Right atrium auricular region (tissue), 2 donors: ENCODE measurements at places on chromosomes 7 and 10.
A peak's percentile ranks its signal among the peaks of the same experiment; 100 is the strongest.

DNA sequence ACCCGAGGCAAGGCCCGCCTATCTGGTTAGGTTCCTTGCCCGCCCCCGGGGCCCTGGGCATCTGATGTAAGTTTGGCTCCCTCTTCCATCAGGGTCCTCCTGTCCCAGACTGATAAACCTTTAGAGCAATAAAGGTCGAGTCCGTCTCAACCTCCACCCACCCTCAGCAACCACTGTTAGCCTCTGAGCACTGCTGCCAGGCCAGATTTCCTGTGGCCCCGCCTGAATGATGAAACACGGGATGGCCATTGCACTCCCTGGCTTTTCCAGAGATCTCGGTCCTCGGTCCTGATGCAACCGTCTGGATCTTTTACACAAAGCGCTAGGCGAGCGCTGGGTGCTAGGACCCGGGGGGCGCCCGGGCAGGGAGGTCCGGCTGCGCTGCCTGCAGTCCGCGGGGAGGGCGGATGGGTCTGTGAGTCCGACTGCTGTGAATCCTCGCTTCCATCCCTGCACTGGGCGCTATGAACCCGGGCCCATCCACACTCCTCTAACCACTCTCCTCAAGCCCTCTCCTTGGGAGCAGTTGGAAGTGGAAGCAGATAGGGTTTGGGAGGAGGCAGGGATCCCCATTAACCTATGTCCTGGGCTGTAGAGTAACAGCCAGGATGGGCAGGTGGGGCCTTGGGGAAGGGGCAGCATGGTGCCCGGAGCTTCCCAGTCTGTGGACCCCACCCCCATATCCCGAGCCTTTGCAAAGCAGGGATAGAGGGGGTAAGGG is 875 bp upstream of the DDIT4 start:
- peak; percentile 98 for DNase-seq

DNA sequence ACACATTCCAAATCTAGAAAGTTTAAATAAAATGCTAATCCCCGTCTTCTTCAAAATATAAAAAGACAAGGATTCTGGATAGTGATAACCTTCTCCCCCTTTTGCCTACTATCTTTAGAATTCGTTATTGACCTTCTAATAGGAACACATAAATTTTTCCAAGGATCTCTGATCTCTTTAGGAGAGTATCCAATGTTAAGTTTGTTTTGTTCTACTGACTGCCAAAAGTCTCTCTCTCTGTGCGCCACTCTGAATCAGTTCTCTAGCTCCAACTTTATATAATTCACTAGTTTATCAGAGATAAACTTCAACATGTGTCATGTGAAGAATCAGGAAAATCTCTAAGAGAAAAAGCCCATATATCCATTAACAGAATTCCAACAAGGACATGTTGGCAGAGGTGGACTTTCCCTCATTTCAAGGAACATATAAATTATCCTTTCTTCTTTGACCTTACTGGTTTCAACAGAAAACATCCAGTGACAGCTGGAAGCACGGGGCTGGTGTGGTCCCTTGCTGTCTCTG is 615.6 kb downstream of the KCNMA1 start:
- no peak for DNase-seq

DNA sequence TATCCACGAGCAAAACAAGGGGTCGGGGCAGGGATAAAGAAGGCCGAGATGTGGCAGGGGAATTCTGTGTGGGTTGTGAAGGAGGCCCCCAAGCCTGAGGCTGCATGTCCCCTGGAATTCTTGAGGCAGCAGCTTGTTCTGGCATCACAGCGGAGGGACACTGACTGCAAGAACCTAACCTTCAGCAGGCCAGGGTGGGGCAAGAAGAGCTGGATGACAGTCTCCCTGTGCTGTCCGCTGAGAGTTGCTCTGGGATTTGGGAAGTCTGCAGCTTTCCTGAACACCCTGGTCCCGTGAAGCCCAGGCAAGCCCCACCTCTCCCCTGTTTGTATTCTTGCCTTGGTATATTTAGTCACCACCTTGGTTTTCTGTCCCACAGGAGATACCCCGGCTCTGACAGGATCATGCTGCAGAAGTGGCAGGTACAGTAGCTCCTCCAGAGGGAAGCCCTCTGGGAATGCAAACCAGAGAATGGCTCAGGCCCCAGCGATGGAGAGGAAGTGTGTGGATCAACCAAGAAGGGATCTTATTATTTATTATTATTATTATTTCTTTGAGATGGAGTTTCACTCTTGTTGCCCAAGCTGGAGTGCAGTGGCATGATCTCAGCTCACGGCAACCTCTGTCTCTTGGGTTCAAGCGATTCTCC is 1.9 kb upstream of the LRRC18 start:
- DNase-seq, result peak; percentile 42

DNA sequence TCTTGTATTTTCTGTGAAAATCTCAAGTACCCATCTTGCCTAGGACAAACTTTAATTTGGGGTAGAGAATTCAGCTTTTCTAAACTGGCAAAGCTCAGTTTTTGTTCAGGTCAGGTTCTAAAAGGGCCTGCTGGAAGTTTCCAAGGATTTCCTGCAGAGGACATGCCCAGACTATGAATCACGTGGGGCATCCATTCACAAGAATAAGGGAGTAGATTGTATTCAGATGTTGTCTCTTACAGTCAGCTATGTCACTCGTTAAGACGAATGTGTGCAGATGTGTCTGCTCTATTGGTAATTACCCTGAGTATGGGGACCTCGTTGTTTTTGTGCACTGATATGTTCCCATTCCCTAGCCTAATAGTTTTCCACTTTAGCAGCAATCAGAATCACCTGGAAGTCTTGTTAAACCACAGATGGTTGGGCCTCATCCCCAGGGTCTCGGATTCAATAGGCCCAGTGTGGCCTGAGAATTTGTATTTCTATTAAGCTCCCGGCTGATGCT is 81.0 kb upstream of the ITPRID1 start:
- no peak for DNase-seq

DNA sequence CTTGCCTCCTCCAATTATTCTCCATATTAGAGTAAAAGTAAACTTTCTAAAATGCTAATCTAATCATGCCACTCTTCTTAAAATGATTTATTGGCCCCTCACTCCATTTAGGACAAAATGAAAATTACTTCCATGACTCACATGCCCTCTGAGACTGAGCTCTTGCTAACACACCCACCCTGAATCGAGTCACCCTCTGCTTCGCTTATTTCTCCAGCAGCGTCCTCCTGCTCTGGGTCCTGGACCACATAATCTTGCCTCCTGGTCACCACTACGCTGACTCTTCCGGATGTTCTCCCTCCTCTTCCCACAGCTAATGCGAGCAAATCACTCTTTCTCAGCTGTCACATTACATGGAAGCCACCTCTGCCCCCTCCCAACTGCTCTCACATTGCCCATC is 384.0 kb upstream of the FZD8 start:
- DNase-seq, result no peak

- DNase-seq, result no peak
Observed at GRCh38 chr7:18087026-18087686, 59.5 kb upstream of the PRPS1L1 start.

GRCh38 chr7:137944168-137944567 is 57.7 kb downstream of the CREB3L2 start:
- DNase-seq, result no peak

- DNase-seq, result no peak
Observed at GRCh38 chr10:124380256-124380995, 38.3 kb downstream of the OAT start.

- DNase-seq, result no peak
Observed at GRCh38 chr7:1735262-1735661, 65.2 kb downstream of the ELFN1 start.

GRCh38 chr7:118476036-118476435 is 251.5 kb downstream of the ANKRD7 start:
- DNase-seq, result no peak

DNA sequence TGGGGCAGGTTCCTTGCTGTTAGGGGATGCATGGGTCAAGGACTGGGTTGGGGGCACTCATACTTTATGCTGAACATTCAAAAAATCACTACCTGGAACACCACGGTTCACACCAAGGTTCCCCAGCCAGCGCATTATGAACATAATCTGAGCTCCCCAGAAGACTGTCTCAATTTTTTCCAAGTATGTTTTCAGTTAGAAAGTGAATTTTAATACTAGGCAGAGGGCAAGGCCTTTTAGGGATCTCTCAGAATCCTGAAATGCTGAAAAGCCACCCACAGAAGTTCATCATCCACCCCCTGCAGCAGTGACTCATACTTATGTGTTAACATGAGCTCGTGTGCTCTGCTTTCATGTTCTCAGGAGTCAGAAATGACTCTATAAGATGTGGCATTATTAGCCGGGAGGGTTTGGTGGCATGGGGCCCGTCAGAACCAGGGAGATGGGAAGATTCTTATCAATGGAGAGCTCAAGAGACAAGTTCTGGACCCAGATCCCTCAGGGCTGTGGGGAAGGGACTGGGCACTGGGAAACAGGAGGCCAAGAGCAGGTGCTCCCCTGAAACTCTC is 185.2 kb upstream of the ITGB1 start:
- no peak for DNase-seq

- no peak for DNase-seq
Observed at GRCh38 chr7:156842740-156843140, 50.2 kb downstream of the LMBR1 start.

DNA sequence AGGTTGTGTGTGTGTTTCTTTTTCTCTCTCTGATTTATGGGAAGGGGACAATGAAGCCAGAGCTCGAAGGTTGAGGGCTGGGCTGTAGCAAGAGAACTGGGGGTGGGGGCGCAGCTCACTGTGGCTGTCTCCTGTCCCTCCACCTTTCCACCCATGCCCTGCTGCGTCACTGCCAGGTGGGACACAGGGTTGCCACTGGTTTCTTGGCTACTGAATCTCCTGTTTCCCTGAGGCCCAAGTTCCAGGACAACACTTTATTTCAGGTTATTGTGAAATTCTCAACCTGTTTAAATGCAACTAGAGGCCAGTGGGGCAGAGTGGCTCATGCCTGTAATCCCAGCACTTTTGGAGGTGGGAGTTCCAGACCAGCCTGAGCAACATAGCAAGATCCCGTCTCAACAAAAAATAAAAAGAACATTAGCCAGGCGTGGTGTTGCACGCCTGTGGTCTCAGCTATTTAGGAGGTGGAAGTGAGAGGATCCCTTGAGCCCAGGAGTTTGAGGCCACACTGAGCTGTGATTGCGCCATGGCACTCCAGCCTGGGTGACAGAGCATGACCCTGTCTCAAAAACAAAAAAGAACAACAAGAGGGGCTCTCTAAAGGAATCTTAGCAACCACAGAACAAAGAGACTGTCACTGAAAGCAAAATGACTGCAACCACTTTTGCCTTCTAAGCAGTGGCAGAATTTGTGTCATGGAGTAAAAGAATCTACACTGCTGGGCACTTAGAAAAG is 22.6 kb downstream of the TBATA start:
- no peak for DNase-seq

GRCh38 chr7:98520356-98520951 is 96.6 kb upstream of the NPTX2 start:
- no peak for DNase-seq

- DNase-seq, result no peak
Observed at GRCh38 chr7:112790586-112791003, 402 bp upstream of the TMEM168 start.

GRCh38 chr7:2862831-2863361 is 18.8 kb upstream of the GNA12 start:
- DNase-seq, result no peak

GRCh38 chr7:47715631-47716068 is 133.7 kb upstream of the TNS3 start:
- no peak for DNase-seq

GRCh38 chr10:4813023-4813422 is 13.0 kb upstream of the AKR1E2 start:
- no peak for DNase-seq

- DNase-seq, result no peak
Observed at GRCh38 chr7:36107926-36108631, 45.0 kb upstream of the EEPD1 start.

- peak; percentile 70 for DNase-seq
Observed at GRCh38 chr10:68153473-68154210, 44.4 kb downstream of the MYPN start.

DNA sequence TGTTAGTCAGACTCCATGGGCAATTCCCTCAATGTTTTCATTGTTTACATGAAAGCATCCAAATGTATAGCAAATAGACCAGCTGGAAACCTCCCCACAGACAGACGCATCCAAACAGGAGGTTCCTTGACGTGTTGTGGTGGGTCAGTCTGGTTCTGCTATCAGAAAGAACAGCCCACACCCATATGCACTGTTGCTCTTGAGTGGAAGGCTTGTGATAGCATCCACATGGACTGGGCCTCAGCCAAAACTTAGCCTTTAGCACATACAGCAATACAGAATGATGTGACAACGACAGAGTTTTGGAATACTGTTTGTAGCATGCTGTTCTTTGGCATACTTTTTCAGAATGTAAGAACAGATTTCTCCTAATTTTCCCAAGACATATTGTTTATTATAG is 299.2 kb upstream of the ETV1 start:
- no peak for DNase-seq

DNA sequence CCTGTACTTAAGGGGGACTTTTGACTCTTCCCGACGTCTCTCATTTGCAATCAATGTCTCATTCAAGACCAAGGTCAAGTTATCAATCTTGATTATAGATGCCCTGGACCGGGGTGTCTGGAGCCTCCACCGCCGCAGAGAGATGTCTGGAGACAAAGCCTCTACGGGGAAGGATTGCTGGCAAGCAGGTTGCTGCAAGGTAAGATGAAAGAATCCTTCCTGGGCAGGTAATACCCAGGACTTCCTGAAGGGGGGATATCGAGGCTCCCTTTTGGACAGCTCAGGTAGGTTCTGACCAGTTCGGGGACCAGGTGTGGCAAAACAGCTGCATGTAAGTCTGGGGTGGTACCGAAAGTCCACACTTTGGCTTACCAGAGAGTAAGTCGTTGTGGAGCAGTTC is 12.5 kb upstream of the CUX1 start:
- DNase-seq, result no peak

DNA sequence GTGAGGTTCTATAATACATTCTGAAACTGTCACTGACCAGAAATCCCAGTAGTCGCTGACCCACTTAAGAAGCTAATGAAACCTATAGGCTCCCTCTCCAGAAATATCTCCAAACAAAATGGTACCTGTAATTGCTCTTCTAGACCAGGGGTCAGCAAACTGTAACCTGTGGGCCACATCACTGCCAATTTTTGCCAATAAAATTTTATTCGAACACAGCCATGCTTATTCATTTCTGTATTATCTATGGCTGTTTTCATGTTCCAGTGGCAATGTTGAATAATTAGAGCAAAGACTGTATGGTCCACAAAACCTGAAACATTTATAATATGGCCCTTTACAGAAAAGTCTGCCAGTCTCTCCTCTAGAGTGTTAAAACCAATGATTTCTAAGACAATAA is 37.2 kb upstream of the SVIL start:
- DNase-seq, result no peak

DNA sequence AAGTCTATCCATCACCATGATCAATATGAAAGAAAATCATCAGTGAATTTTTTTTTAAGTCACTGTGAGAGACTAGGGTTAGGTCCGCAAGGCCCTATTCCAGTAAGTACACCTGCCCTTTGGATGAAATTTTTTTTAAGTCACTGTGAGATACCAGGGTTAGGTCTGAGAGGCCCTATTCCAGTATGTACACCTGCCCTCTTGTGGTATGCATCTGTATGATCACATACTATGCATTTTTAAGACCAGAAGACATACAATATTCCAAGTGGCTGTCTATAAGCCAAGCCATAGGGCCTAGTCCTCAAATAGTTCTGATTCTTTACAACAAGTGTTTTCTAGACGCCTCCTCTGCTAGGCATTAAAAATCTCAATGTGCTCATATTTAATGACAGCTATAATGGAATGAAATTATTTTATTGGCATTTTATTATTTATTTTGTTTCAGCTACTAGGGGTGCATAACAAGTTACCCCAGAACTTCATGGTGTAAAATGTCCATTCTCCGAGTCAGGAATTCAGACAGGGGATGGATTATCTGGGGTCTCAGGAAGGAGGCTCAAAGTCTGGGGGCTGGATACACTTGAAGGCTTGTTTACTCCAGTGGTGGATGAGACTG is 53.1 kb downstream of the TEX36 start:
- no peak for DNase-seq
